ENCODE measurements at places on chromosomes 1 and 21.

DNA sequence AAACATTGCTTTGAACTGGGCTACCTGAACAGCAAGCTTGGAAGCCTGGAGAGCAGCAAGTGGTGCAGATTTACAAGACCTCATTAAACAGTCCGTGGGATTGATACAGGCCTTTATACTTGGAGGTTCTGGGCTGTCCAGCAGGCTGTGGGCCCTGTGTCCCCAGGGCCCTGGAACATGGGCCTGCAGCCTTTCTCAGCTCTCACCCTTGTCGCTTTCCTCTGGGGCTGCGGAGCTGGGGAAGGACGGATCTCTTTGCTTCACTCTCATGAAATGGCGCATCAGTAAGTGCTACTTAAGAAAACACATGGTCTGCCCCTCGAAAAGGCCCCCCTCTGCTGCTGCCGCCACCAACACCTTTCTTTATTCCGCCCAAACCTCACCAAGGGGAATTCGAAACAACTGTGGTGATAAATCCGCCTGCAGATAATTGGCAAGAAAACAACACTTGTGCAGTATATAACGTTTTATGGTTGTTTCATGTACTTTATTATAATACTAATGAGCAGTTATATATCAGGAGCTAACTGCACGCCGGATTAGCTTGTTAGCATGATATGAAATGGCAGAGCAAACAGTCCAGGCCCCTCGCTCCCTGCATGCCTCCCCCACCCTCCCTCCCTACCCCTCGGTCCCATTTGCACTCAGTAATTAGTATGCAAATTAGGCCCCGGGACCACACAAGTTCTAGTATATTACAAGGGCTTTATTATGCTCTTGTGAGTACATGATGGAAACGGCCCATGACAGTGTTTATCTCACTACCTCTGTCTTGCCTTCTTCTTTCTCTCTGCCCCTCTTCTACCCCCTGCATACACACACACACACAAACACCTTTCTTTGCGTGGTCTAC is 131.5 kb downstream of the RNF220 start:
- DNase-seq = no peak

GRCh38 chr1:205568135-205568468 is 63.6 kb downstream of the CDK18 start:
- no peak for DNase-seq

DNA sequence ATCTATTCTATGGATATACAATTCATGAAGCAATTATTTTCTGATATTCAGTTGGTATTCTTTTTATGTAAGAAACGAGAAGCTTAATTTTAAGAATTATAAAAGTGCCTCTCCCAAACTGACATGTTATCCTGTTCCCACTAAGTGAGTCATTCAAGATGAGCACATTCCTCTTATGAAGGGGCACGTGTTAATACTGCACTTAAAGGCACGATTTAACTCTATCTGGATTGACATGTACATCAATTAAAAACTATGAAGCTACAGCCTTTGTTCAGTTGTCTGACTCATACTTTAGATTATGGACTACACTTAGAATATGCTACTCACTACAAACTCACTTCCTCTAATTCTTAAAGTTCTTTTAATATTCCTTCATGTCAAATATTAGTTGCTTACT is 111.6 kb downstream of the CYYR1 start:
- no peak for DNase-seq

DNA sequence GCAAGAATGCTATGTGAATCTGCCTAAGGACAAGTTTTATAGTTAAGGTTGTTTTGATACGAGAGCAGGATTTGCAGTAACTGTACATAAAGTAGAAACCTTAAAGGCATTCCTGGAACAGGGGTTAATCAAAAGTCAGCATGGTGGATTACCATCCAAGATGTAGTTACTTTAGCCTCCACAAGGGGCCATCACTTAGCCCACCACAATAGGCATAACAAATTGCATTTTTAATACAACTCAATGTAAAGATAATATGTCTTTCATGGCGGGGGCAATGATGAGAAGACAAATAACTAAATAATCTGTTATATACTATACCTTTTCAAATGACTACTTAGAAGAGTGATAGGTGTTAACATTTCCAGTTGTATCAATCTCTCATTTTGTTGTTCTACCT is 611.2 kb upstream of the ADGRL4 start:
- DNase-seq = no peak

DNA sequence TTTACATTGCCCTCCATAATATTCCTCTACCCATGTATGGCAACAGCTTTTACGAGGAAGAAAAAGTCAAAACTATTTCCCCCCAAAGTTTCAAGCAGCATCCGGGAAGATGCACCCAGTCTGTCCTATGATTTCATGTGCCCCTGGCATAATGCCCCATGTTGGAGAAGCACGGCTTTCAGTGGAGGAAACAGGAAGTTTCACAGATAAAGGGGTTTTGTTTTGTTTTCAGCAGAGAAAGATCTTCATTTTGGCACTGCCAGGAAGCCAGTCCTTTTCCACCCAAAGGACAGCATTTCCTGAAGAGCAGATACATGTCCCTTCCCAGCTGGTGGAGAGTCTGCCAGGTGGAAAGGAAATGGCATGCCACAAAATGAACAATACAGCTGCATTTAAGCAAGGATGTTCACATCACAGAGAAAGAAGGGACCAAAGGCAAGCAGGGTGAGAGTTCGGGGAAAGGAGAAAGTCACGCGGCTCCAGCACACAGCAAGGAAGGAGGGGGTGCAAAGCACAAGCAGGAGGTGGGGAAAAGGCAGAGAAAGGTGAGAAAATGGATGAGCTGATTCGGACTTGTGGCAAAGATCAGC is 95.3 kb upstream of the HIVEP3 start:
- DNase-seq = no peak

- DNase-seq = no peak
Measured at GRCh38 chr1:89555550-89555949, 30.9 kb downstream of the LRRC8B start.
